ENCODE measurements at places on chromosomes 12 and 14.

DNA sequence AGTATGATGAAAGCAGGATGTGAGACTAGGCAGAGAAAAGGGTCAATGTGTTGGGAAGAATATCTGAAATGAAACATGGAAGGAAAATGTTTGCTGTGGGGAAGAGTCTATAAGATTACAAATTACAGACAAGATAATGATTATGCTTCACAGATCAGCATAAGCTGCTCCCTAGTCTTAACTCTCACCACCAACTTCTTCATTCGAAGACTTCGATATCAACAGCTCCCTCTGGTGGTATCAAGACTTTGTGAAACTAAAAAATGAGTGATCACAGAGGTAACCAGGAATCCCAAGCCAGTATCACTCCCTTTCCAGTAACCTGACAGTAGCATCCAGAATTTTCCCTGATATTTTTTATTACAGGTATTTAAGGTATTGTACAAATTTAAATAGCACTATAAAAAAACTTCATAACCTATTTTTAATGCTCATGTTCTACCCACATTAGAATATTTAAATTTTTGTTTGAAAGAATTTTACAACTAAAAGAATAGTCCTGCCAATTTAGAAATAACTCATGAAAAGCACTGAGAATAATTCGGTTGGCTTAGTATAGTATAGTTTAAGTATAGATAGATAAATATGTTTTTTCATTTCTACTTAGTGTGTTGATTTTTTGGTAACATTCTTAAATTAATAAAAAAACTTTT is 84.4 kb downstream of the C2CD5 start:
- no peak for DNase-seq

DNA sequence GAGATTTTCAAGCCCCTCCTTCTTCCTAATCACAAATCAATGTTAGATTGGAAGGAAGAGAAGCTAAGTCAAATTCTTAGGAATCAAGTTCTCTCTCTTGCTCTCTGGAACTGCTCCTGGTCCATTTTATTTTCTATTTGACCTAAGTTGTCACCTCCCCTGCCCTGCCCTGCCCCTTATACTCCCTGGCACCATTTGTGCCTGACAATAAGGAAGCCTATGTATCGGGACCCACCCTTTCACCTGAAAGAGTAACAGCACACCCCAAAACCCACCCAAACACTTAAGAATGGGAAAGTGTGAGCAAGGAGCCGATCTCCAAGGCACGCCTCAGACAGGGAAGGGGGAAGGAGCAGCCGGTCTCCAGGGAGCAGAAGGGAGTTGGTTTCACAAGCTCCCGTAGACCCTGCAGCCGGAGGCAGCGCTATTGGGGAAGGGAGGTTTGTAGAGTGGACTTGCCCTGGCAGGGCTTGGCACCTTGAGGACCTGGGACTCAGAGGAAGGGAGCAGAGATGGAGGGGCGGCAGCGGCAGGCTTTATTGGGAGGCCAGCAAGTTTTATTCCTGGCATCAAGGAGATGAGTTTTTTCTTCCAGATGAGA is 1.6 kb downstream of the LRRC74A start:
- DNase-seq, result no peak

GRCh38 chr14:99733211-99733539 is 49.1 kb downstream of the CYP46A1 start:
- DNase-seq, result no peak

GRCh38 chr12:47065546-47065945 is 13.9 kb upstream of the PCED1B start:
- DNase-seq, result no peak

All from left colon (tissue), 2 donors.